ENCODE measurements at places on chromosomes 5 and 9. TPM values are rescaled to one million over a fixed set of nuclear protein-coding genes. Genes with fewer than 3 reads are reported as not detected.

- peaks cover 14% of the 10 kb centered on the region for H3K27me3 ChIP-seq
- H3K27ac ChIP-seq, result no peak overlapping the region
- DNase-seq, result no peak
- H3K36me3 ChIP-seq, result no peaks in the 10 kb centered on the region
Observed at GRCh38 chr5:1246711-1247431, 21.7 kb downstream of the SLC6A18 start.

DNA sequence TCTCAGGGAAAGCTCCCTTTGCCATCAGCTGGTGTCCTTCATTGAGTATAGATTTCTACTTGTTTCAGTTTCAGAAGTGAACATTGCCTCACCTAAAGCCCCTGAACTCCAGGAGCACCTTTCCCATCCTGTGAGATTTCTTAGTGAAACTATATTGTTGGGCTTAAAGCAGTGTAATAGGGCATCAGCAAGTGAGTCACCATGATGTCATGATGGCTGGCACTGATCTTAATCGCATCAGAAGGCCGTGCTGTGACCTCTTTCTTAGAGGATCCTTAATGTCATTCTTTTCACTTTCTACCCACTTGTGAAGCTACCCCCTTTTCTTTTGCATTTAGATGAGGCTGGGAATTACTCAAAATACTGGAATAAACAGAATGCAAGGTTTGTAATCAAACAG lies 401.3 kb downstream of the MTRR start:
- no peaks in the 10 kb centered on the region for H3K36me3 ChIP-seq
- H3K4me1 ChIP-seq, result no peaks in the 10 kb centered on the region
- H3K4me3 ChIP-seq, result no peak overlapping the region

- no peak overlapping the region for H3K27ac ChIP-seq
- no peak for DNase-seq
- no peak overlapping the region for H3K4me3 ChIP-seq
- no peaks in the 10 kb centered on the region for H3K27me3 ChIP-seq
- no peaks in the 10 kb centered on the region for H3K36me3 ChIP-seq
Observed at GRCh38 chr5:159478950-159479349, 148.7 kb upstream of the IL12B start.

DNA sequence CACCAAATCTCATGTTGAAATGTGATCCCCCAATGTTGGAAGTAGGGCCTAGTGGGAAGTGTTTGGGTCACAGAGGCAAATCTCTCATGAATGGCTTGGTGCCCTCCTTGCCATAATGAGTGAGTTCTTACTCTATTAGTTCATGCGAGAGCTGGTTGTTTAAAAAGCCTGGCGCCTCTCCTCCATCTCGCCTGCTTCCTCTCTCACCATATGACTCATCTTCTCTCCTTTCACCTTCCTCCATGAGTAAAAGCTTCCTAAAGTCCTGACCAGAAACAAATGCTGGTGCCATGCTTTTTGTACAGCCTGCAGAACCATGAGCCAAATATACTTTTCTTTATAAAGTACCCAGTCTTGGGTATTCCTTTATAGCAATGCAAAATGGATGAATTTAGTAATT lies 20.9 kb upstream of the ARHGAP26 start:
- H3K36me3 ChIP-seq, result no peaks in the 10 kb centered on the region
- no peak for DNase-seq
- no peaks in the 10 kb centered on the region for H3K27me3 ChIP-seq

DNA sequence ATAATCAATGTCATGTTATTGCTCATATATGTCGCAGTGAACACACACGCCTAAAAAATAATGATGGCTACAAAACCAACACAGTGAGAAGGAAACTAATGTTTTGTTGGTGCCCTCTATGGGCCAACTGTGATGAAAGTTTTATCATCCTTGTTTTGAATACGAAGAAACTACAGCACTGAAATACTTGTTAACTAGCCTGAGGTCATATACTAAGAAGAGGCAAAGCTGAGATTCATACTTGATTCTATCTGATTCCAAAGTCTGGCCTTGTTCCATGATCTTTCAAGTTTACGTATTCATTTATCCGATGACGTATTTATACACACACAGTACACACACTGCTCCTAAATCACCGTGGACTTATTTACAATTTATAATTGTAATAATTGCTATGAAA lies 16.1 kb upstream of the DRD1 start:
- DNase-seq, result no peak
- no peak overlapping the region for H3K27ac ChIP-seq

GRCh38 chr5:131747180-131748105 lies 49.4 kb downstream of the FNIP1 start:
- H3K4me3 ChIP-seq, result no peak overlapping the region
- no peak for DNase-seq
- no peaks in the 10 kb centered on the region for H3K36me3 ChIP-seq

DNA sequence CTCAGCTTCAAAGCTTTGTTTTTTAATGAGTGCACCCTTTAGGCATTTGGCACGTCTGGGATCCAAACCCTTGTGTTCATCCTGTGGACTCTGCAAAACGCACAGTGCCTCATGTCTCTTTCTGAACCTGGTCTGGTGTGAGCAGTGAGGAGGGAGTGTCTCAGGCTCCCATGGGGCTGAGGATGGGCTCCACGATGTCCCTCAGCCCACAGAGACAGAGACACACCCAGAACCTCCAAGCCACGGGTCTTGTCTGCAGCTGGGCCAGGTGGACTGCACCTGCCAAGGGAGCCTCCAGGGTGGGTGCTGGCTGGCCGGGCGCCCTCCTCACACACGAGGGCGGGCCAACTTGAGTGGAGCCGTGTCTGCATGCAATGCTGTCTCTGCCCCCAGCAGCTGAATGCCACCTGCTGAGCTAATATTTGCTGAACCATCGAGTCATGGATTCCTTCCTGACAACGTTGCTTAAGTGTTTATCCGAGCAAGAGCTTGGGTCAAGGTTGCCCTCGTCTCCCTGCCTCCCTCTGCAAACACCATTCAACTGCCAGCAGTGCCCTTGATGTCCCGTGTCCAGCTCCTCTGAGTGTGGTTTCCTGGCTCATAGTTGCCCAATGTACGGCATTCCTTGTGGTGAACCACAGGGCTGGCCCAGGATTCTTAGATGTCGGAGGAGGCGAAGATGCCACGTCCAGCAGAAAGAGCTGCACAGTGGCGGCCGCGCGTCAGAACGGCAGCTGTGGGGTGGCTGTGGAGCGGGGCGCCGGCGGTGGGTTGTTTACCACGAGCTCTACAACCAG lies 31.4 kb upstream of the LPCAT1 start:
- H3K4me3 ChIP-seq, result no peak overlapping the region
- peaks cover 3% of the 10 kb centered on the region for H3K27me3 ChIP-seq
- H3K27ac ChIP-seq, result no peak overlapping the region
- H3K36me3 ChIP-seq, result no peaks in the 10 kb centered on the region

- H3K27ac ChIP-seq, result no peak overlapping the region
- H3K27me3 ChIP-seq, result no peaks in the 10 kb centered on the region
- no peaks in the 10 kb centered on the region for H3K4me1 ChIP-seq
Observed at GRCh38 chr5:40594811-40595210, 84.9 kb upstream of the PTGER4 start.

GRCh38 chr5:134453016-134453415 lies 41.3 kb upstream of the CDKN2AIPNL start:
- H3K27ac ChIP-seq, result no peak overlapping the region
- no peaks in the 10 kb centered on the region for H3K27me3 ChIP-seq
- no peak overlapping the region for H3K4me3 ChIP-seq

DNA sequence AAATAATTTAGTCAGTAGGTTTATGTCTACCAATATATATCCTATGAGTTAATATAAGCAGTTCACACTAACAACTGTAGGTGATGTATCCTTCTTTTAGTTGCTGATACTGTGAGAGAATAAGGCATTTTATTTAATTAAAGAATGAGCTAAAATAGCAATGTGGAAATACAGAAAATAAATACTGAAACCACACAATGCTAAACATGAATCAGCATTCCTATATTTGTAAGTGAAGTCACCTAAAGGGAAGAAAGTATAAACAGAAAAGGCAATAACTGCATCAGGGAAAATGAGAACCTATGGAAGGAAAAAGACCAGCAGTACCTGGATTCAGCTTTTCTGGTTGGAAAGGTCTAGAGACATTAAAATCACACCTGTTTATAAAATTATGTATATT lies 336.0 kb downstream of the PDE4D start:
- H3K27me3 ChIP-seq, result no peaks in the 10 kb centered on the region
- no peaks in the 10 kb centered on the region for H3K4me1 ChIP-seq
- H3K36me3 ChIP-seq, result no peaks in the 10 kb centered on the region
- no peak overlapping the region for H3K4me3 ChIP-seq

DNA sequence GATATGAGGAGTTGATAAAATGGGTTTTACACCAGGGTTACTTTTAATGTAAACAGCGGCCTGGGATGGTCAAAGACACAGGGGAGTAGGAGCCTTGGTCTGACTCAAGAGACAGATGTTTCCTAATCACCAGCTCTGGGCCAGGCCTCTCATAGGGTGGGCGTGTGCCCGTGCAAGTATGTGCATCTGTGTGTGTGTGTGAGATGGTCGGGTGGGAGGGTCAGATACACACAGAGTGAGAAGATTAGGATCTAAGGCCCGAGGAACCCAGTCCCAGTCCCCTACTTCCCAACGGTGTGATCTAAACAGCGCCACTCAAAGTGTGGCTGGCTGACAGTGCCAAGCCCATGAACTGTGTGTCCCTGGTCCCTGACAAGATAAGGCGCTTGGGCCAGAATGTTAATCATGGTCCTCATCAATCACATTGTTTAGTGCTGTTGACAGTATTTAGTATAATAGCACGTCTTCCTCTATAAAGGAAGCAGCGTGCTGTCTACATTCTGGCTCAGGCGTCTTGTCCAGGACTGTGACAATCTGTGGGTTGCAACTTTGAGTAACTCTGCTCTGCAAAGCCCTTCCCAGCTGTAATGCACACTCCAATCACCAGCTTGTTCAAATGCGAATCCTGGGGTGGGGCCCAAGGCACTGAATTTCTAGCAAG lies 173.7 kb downstream of the DAB2IP start:
- H3K4me3 ChIP-seq, result no peak overlapping the region
- H3K36me3 ChIP-seq, result no peaks in the 10 kb centered on the region
- DNase-seq, result no peak
- no peak overlapping the region for H3K27ac ChIP-seq

- no peak for DNase-seq
- H3K27ac ChIP-seq, result no peak overlapping the region
- no peaks in the 10 kb centered on the region for H3K4me1 ChIP-seq
- H3K4me3 ChIP-seq, result no peak overlapping the region
Observed at GRCh38 chr5:15601274-15601673, 101.3 kb downstream of the FBXL7 start.

DNA sequence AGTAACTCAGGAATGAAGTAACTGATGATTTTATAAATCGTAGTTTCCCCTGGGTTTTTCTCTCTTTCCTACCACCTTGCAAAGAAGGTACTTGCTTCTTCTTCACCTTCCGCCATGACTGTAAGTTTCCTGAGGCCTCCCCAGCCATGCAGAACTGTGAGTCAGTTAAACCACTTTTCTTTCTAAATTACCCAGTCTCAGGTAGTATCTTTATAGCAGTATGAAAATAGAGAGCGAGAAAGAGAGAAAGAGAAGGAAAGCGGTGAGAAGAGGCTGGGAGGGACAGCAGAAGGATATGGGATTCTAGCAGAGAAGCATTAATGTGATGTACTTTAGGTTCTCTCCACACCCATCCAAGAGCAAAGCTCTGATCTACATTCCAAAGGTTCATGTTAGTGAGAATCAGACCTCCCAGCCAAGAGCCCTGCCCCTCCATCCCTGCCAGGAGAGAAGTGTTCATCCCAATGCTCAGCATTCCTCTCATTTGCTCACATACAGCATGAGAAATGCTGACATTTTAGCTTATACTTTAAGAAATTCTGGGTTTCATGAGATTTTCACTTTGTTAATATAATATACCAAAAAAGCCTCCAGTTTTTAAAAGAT lies 185.0 kb upstream of the PTGER4 start:
- no peak for DNase-seq
- H3K4me1 ChIP-seq, result no peaks in the 10 kb centered on the region
- no peak overlapping the region for H3K27ac ChIP-seq
- H3K36me3 ChIP-seq, result no peaks in the 10 kb centered on the region
- H3K27me3 ChIP-seq, result no peaks in the 10 kb centered on the region
- no peak overlapping the region for H3K4me3 ChIP-seq

DNA sequence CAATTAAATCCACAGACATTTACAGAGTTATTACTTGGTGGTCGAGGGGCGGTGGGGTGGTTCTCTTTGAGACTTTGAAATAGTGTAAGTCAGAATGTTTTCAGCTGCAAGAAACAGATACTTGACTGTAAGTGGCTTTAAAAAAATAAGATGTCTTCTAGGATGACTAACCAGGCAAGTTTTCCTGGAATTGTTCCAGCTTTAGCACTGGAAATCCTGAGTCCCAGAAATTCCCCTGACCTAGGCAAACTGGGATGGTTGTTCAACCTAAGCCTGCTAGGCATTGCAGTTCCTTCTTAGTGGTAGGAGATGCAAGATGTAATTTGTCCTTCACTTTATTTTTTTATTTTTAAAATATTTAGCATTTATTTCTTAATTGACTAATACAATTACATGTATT lies 169.5 kb upstream of the POC5 start:
- H3K4me3 ChIP-seq, result no peak overlapping the region
- H3K27me3 ChIP-seq, result no peaks in the 10 kb centered on the region
- H3K4me1 ChIP-seq, result no peaks in the 10 kb centered on the region
- no peaks in the 10 kb centered on the region for H3K36me3 ChIP-seq
- DNase-seq, result no peak

GRCh38 chr5:82597437-82597836 lies 319.3 kb upstream of the RPS23 start:
- H3K4me1 ChIP-seq, result no peaks in the 10 kb centered on the region
- no peaks in the 10 kb centered on the region for H3K27me3 ChIP-seq
- no peak for DNase-seq

DNA sequence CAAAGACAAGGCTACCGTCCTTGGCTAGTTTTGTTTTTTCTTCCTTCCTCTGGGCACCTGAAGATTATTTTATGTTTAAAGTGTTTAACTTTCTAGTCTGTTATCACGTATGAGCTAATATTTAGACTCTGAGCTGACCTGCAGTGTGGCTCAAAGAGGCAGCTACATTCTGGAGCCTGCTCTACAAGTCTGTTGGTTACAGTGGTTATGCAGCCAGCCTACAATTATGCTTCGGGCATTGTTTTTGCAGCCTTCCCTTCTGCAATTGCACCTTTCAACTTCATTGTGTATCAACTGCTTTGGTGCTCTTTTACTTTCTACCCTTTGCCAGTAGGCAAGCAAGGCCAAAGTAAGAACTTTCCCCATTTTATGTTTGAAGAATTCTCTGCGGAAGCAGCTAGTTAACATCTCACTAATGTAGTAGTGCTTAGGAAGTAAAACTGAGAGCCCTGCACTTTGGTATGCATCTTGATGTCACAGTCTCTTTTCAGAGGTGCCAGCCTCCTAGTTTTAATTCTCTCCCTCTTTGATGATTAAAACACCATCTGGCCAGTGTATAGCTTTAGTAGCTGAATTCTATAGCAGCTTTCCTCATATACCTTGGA lies 322.1 kb downstream of the FAM170A start:
- no peak overlapping the region for H3K4me3 ChIP-seq
- no peak overlapping the region for H3K27ac ChIP-seq
- no peaks in the 10 kb centered on the region for H3K27me3 ChIP-seq
- peaks cover 3% of the 10 kb centered on the region for H3K4me1 ChIP-seq
- no peaks in the 10 kb centered on the region for H3K36me3 ChIP-seq

PLAC8L1 gene
- total RNA-seq, result not detected

SLC46A2 gene
- 0.80 TPM for total RNA-seq

MYO10 gene
- 24.7 TPM for total RNA-seq

FBP2 gene
- 2.0 TPM for total RNA-seq

EFNA5 gene
- total RNA-seq, result 7.2 TPM

FSD1L gene
- 4.8 TPM for total RNA-seq

MEGF10 gene
- total RNA-seq, result 0.77 TPM

HK3 gene
- 4.7 TPM for total RNA-seq

IFNA2 gene
- total RNA-seq, result not detected

PNPLA7 gene
- total RNA-seq, result 34.2 TPM

FRRS1L gene
- total RNA-seq, result 1.6 TPM

C7 gene
- total RNA-seq, result 147 TPM

RMRP gene
- 13,864 TPM for total RNA-seq
